KG1 (cell line): ENCODE measurements at places on chromosomes 4 and X.

DNA sequence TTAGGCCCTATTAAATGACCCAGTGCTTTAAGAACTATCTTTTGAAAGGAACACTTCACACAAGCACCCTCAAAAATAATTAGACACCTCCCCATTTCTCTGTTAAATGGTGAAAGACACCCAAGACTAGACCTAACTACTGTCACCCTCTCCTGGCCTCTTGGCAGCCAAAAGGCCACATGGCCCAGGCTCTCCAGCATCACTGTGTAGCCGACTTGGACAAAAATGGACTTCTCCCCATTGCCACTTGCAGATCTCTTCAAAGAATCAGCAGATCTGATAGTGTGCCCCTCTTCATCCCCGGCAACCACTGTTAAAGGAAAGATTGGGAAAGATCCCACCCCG is 2.0 kb downstream of the MID1IP1 start:
- DNase-seq, result no peak

- DNase-seq, result no peak
These were observed 41.6 kb upstream of the HMGB3 start for GRCh38 chrX:150941580-150941979.

GRCh38 chr4:19592391-19592790 is 659.3 kb upstream of the SLIT2 start:
- no peak for DNase-seq

DNA sequence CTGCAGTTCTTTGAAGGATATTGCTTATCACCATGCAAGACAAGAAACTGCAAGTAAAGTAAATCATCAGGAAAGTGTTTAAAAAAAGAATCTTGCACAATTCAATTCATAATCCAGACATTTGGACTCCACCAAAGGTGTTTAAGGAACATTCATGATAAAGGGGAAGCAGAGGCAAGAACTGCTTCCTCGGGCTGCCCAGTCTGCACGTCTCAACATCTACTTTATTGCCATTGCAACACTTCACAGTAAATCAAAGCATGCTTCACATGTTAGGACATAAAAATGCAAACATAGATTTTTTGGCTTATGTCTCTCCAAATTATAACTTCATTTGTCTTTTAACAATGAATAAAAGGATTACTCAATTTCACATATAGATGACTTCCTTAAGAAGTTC is 42.5 kb downstream of the MID1 start:
- no peak for DNase-seq

DNA sequence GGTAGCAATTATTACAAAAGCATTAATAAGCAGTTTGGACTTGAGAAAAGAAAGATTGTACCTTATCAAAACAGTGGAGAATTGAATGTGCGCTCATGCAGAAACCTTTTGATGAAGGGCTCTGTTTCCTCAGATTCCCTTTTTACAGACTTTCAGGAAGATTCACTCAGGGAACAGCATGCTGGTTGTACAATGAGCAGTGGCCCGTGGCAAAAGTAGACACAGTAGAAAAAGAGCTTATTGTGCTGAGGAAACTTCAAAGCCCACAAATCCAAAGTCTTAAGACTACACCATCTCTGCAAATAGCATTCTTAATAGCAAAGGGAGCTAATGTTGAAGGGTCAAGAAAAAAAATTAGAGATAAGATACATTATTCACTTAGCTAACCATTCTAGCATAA is 858.9 kb downstream of the PDHA2 start:
- no peak for DNase-seq

- no peak for DNase-seq
These were observed 26.5 kb downstream of the HS3ST1 start for GRCh38 chr4:11402192-11402591.

GRCh38 chr4:11421116-11421515 is 7.6 kb downstream of the HS3ST1 start:
- DNase-seq, result no peak

- DNase-seq, result no peak
These were observed 351.5 kb upstream of the MAD2L1 start for GRCh38 chr4:120418146-120418545.

- no peak for DNase-seq
These were observed 1183.4 kb upstream of the PCDH7 start for GRCh38 chr4:29536745-29537144.
